ENCODE measurements at places on chromosomes 4 and X.

- DNase-seq = no peak
Measured at GRCh38 chr4:89519771-89520320, 212.2 kb upstream of the GPRIN3 start.

DNA sequence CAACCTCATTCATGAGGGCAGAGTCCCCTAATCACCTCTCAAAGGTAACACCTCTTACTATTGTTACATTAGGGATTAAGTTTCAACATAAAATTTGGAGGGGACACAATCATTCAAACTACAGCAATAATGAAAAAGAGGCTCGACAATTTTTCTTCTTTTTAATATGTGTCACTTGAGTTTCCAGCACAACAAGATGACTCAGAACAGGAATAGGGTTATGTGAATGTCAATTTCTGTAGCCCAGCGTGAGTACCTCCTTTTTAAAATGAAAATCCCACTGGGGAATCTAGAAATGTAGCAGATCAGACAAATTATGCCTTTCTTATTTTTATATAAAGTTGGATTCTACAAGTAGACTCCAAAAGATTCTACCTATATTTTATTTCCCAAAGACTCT lies 83.7 kb downstream of the ZNF330 start:
- DNase-seq = no peak

DNA sequence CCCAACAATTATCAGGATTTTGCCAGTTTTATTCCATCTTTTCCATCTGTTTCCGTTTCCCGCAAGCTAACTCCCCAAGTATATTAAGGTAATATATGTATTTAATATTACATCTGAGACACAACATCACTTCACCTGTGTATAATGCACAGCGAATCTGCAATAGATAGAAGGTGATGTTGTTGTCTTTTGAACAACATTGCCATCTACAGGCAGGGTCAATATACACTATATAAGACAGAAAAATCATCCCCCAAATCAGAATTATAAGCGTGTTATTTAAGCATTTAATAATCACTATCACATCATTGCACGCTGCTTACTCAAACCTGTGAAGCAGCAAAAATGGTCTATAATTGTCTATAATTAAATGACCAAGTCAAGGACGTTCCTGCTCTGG lies 1115.5 kb downstream of the NLGN4X start:
- no peak for DNase-seq

DNA sequence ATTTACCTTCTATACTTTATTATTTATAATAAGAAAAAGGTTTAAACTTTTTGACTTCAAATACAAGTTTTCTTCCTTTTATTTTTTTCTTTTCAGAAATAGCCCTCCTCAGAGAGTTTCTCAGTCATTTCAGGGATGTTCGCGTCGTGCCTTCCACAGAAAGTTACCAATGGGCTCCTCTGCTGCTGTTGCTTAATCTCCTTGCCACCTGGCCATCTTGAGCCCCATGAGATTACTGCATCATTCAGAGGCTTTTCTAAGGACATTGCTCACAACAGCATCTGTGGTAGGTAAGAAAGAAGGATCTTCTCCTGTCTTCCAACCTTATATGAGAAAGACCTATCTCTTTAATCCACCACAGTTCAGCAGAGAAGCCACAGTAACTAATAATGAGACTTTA lies 1361.9 kb upstream of the ADGRL3 start:
- DNase-seq = no peak

DNA sequence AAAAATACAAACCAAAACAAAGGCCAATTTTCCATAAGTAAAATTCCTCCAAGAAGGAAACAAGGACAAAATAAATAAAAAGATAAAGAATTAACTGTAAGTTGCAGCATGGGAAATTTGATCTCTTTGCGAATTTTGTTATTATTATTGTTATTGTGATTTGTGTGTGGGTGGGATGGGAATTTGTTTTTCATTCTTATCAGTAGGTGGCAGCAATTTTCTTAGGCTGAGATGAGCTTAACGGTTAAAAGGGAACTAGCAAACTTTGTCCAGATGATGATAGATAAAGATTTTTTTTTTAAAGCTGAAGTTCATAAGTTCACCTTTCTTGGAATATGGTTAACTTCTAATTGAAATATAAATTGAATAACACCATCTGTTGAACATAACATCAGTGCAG lies 83.2 kb upstream of the IL1RAPL2 start:
- DNase-seq = no peak

DNA sequence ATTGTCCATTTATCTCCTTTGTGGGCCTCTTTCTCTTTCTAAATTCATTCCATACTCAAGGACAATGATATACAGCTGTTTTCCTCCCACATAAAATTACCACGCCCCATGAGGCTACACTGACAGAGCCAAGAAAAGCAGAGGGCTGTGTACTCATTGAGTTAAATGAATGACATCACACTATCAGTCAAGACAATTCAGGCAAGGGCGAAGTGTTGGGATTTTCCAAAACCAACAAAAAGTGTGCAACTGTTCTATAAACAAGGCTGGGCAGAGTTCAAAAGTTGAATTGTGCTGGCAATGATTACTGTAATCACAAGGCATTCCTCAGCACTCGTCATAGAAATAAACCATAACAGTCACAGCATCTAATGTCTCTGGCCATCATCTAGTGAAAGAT lies 799.6 kb upstream of the DIAPH2 start:
- no peak for DNase-seq

DNA sequence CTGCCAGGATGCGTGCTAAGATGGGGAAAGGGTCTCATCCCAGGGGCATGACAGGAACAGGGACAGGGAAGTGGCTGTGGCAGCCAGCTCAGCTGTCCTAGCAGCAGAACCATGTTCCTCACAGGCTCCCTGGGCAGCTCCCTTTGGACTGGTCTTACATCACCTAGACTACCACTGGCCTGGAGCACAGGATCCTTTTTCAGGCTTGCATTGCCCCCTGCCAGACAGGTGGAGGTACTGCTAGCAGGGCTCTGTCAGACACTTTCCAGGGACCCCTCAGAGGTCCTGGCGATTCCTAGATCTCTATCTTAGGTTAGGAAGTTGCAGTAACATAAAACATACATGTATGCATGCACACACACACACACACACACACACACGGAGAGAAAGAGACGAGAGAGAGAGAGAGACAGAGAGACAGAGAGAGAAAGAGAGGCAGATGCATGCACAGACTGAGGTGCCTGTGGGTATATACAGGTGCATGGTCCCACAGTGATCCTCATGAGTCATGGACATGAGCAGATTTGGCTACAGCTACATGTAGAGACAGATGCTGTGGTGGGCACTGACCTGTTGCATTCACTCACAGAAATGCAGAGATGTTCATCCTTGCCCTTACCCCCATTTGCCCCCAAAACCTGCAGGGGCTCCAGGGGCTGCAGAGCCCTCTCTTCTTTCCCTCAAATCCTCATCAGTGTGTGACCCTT lies 63.6 kb downstream of the STARD8 start:
- DNase-seq = no peak

DNA sequence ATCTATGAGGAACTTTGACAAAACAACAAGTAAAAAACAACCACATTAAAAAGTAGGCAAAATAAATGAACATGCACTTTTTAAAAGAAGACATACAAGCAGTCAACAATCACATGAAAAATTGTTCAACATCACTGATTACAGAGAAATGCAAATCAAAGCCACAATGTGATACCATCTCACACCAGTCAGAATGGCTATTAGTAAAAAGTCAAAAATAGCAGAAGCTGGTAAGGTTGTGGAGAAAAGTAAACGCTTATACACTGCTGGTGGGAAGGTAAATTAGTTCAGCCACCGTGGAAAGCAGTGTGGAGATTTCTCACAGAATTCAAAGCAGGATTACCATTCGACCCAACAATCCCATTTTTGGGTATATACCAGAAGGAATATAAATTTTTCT lies 17.0 kb upstream of the LNX1 start:
- no peak for DNase-seq

- DNase-seq = no peak
Measured at GRCh38 chr4:102333787-102334186, 11.5 kb downstream of the SLC39A8 start.

DNA sequence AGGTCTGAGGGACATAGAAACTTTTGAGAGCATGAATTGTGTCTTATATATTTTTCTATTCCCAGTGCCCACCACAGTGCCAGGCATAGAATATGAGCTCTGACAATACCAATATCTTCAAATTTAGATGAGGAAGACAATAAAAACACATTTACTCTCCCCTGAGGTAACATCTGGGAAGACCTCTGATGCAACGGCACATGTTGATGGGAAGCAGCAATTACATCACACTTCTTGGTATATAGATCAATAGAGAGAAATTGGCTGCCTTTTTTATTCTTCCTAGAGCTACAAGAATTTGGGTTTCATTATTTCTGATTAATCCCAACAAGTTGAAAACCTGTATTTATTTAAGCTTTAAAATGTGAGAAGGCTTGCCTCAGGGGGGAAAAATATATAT lies 67.4 kb upstream of the SMAD1 start:
- no peak for DNase-seq

- no peak for DNase-seq
Measured at GRCh38 chrX:100512471-100512870, 72.3 kb upstream of the TNMD start.

DNA sequence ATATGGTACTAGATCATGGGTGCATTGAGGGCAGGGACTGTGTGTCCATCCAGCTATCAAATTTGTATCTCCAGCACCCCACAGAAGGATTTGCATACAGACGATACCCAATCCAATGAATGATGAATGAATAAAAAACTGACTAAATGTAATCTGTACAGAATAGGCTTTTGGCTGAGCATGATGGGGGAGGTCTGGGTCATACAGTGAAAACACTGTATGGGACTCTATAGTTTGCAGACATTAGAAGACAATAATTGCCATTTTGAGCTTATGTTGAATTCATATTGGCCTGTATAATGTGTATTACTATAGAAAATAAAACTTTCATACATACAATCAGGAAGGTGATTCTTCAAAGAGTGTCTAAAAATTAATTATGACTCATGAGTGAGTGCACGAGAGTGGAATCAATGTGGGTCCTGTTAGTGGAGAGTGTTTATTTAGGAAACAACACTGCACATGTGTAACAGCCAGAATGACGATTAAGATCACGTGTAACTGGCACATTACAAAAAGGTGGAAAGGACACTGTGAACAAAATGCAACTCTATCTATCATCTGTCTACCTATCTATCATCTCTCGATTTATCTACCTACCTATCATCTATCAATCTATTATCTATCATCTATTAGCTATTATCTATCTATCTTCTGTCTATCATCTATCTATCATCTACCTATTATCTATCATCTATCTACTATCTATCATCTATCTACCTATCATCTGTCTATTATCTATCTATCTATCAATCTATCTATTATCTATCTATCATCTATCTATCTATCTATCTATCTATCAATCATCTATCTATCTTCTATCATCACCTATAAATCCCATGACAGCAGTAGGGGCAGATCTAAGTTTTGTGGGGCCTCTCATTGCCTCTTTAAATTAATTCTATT lies 201.3 kb downstream of the PTTG2 start:
- no peak for DNase-seq

GRCh38 chr4:147799986-147800555 lies 68.2 kb downstream of the ARHGAP10 start:
- no peak for DNase-seq

GRCh38 chr4:162700358-162700757 lies 466.3 kb downstream of the NAF1 start:
- DNase-seq = no peak

DNA sequence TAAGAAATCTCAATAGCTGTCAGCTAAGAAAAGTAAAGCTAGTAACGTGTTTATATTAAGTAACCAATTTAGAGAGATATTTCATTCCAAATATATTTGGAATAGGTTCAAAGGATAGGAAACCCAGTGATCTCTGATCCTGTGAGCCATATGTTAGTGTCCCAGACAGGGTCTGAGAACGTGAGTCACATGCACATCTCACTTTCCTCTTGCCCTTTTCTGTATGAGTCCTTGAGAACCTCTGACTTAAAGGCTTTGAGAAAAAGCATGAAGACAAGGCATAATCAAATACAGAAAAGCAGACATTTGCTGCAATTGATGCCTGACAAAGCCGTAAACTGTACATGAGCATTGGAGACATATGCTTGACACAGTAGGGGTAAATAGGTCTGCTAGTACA lies 655.1 kb upstream of the ADGRL3 start:
- DNase-seq = no peak

DNA sequence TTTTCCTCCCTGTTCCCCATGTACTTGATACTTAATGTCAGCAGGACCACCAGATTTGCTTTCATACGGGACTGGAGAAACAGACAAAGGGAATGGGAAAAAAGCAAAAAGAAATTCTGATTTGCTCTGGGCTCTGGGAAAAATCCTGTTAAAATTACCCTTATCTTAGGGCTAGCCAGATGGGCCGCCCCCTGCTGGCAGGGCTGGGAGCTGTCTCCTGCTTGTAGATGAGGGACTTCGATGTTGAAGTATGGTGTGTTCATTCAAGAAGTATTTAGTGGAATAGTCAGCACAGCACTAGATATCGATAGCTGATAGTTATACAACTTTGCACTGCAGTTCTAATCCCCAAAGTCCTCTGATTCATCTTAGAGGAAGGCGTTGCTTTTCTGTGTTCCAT lies 45.8 kb downstream of the BCORL1 start:
- DNase-seq = no peak

GRCh38 chr4:47462799-47463234 lies 685 bp downstream of the COMMD8 start:
- DNase-seq = no peak

DNA sequence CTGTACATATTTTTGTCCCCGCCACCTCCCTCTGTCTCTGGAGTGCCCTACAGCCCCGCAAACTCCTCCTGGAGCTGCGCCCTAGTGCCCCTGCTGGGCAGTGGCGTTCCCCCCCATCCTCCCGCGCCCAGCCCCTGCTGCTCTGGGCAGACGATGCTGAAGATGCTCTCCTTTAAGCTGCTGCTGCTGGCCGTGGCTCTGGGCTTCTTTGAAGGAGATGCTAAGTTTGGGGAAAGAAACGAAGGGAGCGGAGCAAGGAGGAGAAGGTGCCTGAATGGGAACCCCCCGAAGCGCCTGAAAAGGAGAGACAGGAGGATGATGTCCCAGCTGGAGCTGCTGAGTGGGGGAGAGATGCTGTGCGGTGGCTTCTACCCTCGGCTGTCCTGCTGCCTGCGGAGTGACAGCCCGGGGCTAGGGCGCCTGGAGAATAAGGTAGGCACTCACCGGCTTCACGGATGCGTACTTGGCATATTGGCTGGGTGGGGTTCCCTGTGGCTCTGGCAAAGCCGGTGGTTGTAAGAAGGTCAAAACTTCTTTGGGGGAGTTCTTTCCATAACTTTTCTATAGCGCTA lies 653 bp downstream of the HHIP start:
- DNase-seq = no peak

GRCh38 chrX:110965409-110966090 lies 130.4 kb upstream of the PAK3 start:
- DNase-seq = no peak

- no peak for DNase-seq
Measured at GRCh38 chrX:53028678-53029077, 19.9 kb upstream of the GPR173 start.

Data from NCI-H1092 (cell line).